Temporal lobe (tissue), 4 donors: ENCODE measurements at places on chromosomes 1 and 21. TPM values are rescaled to one million over a fixed set of nuclear protein-coding genes. Genes with fewer than 3 reads are reported as not detected.

The CSF3R gene
- total RNA-seq: 2.0 TPM

The USH2A gene
- under 0.01 TPM for total RNA-seq

The ARHGAP30 gene
- 0.49 TPM for total RNA-seq

The DIPK1A gene
- 19.2 TPM for total RNA-seq

The PKLR gene
- 0.49 TPM for total RNA-seq

The LCE1C gene
- total RNA-seq: not detected

The AK5 gene
- 18.2 TPM for total RNA-seq

The FMO4 gene
- 1.2 TPM for total RNA-seq

The MYOC gene
- total RNA-seq: 0.25 TPM

The SYCP1 gene
- not detected for total RNA-seq

The OSBPL9 gene
- total RNA-seq: 56.3 TPM

The ALX3 gene
- total RNA-seq: not detected

The VWA5B1 gene
- under 0.01 TPM for total RNA-seq

The ICOSLG gene
- 0.25 TPM for total RNA-seq

The CLDN17 gene
- total RNA-seq: not detected

The IGSF3 gene
- 118 TPM for total RNA-seq

The LCE1F gene
- not detected for total RNA-seq

The CASQ1 gene
- total RNA-seq: 7.6 TPM

The IL20 gene
- not detected for total RNA-seq

The RPS8 gene
- total RNA-seq: 1,009 TPM

The TNFAIP8L2 gene
- total RNA-seq: 0.98 TPM

The AGO1 gene
- total RNA-seq: 15.5 TPM

The C1QC gene
- total RNA-seq: 5.2 TPM

The IL22RA1 gene
- not detected for total RNA-seq
